ENCODE measurements at places on chromosomes 5 and 9. TPM values are rescaled to one million over a fixed set of nuclear protein-coding genes. Genes with fewer than 3 reads are reported as not detected.

NR5A1 gene
- not detected for total RNA-seq

KIF4B gene
- under 0.01 TPM for total RNA-seq

FCN2 gene
- total RNA-seq, result not detected

TIFAB gene
- total RNA-seq, result not detected

IFNA16 gene
- not detected for total RNA-seq

IFNK gene
- total RNA-seq, result 0.12 TPM

GRM6 gene
- total RNA-seq, result not detected

TLE4 gene
- 9.7 TPM for total RNA-seq

MRPL36 gene
- 50.8 TPM for total RNA-seq

AMBP gene
- total RNA-seq, result not detected

MACIR gene
- total RNA-seq, result 28.1 TPM

MAMDC2 gene
- total RNA-seq, result 2.4 TPM

CDC14B gene
- total RNA-seq, result 16.6 TPM

ACOT12 gene
- 0.37 TPM for total RNA-seq

FAM163B gene
- total RNA-seq, result not detected
